NCI-H1105 (cell line): ENCODE measurements at places on chromosomes 6 and 20.
A peak's percentile ranks its signal among the peaks of the same experiment; 100 is the strongest.

DNA sequence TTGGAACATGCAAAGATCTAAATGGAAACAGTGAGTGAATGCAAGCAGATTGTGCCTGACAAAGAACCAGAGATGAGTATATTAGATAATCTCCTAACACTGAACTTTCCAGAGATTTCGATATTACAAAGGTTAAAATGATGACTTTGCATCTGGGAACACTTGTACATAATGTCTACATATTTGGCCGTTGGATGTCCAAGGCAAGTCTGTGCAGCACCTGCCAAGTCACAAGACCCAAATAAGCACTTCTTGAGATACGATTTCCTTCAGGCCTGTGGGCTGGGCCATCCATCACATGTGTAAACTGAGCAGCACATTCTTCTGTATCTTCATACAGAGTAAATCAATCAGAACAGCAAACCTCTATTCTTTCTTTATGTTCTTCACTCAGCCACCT, 32.5 kb upstream of the SMLR1 start:
- DNase-seq: no peak

DNA sequence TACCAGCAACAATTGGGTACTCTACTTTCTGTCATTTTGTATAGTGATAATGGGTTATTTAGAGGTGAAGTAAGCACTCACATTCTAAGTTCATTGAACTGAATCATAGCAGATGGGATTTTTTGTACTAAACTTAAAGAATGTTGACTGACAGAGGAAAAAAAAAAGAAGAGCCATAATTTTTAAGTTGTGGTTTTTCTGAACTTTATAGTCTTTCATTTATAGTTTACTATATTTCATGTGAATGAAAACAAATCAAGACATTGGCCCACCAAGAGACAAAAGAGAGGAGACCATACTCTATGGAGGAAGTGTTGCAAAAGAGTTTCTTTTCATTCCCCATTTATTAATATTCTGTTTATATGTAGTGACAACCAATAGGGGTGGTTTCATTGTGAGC, 685.7 kb downstream of the BCKDHB start:
- no peak for DNase-seq

DNA sequence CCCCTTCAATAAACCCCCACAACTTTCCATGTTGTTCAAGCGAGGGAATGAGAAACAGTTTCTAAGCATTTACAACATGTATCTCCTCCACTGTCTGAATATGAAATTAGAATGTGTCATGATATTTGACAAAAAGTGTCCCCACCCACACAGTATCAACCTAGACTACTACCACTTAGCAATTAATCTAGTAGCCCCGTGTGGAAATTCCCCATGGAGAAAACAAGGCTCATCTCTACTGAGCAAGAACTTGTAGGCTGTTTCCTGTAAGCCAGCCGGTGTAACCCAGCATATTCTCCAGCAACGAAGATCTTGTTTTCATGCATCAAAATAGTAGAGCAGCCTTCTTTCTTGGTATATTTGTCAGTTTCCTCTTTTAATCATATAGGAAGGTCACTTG, 115.0 kb downstream of the IRF4 start:
- DNase-seq: no peak

GRCh38 chr20:45857882-45858216, 435 bp downstream of the ZSWIM3 start:
- no peak for DNase-seq

- DNase-seq: no peak
Measured at GRCh38 chr6:6405031-6405430, 84.6 kb upstream of the F13A1 start.

- peak; percentile 85 for DNase-seq
Measured at GRCh38 chr6:160995271-160995670, 3.7 kb downstream of the MAP3K4 start.

GRCh38 chr6:160110586-160111123, 11.0 kb upstream of the SLC22A1 start:
- DNase-seq: no peak
